ENCODE measurements at places on chromosomes 5 and 9.

GRCh38 chr5:35230038-35230611, at the start of gene PRLR:
TSS of gene PRLR (minus strand) at chr5:35230487. CDS start at chr5:35089620, 140,867 bp downstream.
- no peak for DNase-seq

- DNase-seq, result no peak
Observed at GRCh38 chr9:134627417-134628353, 13.9 kb upstream of the COL5A1 start.

DNA sequence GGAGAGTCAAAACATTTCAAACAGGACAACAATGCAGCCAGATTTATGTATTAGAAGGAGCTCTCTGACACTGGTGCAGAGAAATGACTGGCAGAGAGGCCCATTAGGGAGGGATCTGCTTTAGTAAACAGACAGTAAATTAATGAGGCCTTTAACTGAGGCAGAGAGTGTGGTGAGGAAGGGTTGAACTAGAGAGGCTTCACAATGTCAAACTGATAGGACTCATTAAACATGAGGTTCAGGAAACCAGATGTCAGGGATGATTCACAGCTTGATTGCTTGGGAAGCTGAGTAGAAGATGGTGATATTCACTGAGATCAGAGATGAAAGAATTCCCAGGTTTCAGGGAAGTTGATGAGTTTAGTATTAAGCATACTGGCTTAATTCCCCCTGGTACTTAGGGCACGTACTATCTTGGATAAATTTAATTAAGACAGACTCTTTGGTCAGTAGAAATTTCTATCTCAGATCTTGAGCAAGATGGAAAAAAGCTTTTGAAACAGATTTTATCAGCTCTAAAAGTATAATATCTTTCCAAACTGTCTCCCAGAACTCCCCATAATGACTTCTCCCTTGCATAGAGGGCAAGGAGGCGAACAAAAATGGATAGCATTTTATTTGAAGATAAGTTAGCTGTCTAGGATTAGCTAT, 8.6 kb upstream of the MUSK start:
- no peak for DNase-seq

DNA sequence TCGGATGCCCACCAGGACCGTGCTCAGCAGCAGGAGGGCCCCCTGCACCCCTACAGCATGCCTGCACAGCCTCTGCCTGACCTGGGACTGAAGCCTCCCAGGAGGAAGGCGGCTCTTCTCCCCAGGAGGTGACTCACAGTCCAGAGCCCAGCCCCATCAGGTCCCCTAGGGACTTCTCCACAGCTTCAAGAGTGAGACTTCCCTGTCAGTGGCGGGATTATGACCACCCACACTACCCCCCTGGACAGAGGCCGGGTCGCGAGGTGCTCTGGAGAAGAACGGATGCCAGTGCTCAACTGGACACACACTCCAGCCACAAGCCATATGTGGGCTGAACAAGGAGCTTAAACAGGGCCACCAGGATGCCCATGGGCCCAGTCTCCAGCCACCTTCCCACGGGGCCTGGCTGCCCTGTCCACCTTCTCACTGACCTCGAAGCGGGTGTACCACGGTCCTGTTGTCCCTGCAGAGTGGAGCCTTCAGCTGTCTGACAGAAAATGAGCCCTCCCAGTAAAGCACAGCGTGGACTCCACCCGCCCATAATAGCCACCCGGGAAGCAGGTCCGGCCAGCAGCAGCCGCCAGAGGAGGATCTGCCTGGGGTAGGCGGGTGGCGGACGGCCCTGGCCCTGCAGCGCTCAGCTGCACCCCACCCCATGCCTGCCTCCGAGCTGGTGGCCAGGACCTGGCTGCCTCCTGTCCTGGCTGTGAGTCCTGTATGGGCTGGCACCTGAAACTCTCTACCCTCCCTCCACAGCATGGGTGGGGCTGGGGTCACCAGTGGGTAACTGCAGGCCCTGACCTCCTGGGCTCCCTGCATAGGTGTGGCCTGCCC, 54.7 kb downstream of the SEMA4D start:
- DNase-seq, result no peak

DNA sequence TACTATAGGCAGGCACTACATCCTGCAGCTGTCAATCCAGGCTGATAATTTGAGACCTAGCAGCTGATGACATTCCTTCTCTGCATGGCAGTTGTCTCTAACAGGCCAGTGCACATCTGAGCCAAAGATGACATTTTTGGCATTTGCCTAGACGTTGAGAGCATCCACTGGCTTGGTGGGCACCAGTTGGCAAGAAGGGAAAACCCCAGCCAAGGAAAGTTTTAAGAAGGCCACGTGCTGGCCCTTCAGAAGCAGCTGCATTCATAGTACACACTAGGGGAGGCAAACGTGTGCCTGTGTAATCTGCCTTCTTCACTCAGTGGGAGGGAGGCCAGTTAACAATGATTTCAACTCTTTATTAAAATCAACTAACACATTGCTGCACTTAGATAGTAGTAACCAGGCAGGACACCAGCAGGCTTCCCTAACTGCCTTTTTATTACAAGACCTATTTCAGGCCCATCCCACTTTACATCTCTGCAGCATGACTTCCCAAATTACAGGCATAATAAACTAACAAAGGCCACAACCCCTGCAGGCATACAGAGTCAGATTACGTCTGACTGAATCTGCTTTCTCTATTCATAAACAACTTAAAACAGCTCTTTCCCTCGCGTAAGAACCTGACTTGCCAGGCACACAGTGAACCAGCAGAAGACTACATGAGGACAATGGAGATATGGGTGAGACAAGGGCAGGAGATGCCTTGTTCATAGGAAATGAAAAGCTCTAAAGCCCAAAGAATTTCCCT, 576.3 kb downstream of the PDE4D start:
- no peak for DNase-seq

- no peak for DNase-seq
Observed at GRCh38 chr5:159133041-159133741, 33.5 kb upstream of the EBF1 start.

DNA sequence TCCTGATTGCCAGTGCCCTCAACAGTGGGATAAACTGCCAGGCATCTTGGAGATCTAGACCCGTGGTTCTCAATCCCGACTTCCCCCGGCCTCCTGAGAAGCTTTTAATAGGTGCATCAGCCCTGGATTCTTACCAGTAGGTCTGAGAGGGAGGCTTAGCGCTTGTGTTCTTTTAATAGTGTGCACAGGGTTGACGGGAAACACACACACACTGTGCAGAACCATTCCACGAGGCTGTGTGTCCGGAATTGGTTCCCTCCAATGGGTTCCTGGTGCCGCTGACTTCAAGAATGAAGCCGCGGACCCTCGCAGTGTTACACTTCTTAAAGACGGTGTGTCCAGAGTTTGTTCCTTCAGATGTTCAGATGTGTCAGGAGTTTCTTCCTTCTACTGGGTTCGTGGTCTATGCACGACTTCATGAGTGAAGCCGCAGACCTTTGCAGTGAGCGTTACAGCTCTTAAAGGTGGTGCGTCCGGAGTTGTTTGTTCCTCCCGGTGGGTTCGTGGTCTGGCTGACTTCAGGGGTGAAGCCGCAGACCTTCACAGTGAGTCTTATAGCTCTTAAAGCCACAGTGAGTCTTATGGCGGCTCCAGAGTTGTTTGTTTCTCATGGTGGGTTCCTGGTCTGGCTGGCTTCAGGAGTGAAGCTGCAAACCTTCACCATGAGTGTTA, 46.6 kb upstream of the PRSS3 start:
- peak; percentile 37 for DNase-seq

- no peak for DNase-seq
Observed at GRCh38 chr5:134247428-134248224, 21.8 kb upstream of the PPP2CA start.

DNA sequence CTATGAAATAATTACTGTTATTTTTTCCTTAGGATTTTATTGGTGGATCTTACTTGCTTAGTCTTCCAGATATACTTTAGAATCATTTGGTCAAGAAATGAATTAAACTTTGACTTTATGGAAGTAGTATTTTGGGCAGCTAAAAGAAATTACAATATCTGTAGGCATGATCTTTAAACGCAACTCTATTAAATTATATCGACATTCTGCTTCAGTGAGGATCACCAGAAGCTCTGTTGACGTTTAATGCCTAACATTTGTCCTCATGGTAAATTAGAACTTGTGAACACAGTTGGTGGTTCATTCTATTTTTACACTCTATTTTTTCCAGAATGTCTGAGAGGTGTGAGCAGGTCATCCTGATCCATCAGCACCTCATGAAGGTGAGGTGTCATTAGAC, 211.6 kb downstream of the TMEM167A start:
- DNase-seq, result no peak

- DNase-seq, result no peak
Observed at GRCh38 chr9:99169982-99170761, 51.6 kb downstream of the ALG2 start.

- DNase-seq, result no peak
Observed at GRCh38 chr5:130868186-130868840, 296.7 kb downstream of the HINT1 start.

- DNase-seq, result no peak
Observed at GRCh38 chr5:149060325-149060724, 2.5 kb downstream of the SH3TC2 start.

DNA sequence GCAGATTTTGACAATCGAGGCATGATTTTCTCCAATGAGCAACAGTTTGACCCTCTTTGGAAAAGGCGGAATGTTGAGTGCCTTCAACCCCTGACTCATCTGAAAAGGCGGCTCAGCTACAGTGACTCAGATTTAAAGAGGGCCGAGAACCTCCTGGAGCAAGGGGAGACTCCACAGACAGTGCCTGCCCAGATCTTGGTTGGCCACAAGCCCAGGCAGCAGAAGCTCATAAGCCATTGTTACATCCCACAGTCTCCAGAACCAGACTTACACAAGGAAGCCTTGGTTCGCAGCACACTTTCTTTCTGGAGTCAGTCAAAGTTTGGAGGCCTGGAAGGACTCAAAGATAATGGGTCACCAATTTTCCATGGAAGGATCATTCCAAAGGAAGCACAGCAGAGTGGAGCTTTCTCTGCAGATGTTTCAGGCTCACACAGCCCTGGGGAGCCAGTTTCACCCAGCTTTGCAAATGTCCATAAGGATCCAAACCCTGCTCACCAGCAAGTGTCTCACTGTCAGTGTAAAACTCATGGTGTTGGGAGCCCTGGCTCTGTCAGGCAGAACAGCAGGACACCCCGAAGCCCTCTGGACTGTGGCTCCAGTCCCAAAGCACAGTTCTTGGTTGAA, 13.6 kb downstream of the PTPDC1 start:
- DNase-seq, result no peak

DNA sequence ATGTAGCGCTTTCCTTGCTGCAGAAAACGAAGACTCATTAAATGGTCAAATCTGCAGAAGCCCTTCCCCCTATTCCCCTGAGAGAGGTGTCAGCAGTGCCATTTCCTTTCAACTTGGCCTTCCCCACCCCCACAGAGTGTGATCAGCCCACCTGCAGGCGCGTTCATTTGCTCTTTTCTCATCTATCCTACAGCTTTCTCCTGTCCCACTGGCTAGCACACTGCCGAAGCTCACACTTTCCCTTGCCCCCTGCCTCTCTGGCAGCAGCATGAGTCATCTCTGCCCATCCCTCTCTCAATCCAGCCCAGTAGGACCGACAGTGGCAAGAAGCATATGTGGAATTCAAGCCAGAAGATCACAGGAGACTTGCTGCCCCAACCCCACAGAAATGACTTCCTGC, 213.8 kb downstream of the FAM114A2 start:
- DNase-seq, result no peak

DNA sequence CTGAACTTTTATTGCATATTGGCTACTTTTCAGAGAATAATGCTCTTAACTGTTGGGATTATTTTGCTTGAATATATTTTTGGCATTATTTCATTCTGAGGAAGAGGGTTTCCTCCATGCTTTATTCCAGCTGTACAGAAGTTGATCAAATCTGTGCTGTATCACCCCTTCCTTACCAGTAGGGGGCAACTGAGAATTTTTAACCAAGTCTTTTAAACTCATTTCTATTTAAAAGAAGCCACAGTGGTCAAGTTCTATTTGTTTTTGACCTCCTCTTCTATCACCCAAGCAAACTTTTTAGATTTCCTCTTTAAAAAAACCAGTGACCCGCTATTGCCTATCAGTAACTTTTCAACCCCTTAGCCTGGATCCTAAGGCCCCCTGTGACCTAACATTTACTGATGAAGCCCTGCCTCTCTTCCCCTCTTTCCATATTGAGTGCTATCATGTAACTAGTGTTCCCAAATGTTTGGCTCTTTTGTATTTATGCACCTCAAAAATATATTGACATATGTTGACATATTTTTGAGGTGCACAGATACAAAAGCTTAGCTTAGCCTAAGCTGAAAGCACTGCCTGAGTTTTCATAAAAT, 80.6 kb downstream of the FBXO4 start:
- DNase-seq, result no peak

GRCh38 chr5:139746691-139747582, 48.7 kb upstream of the PSD2 start:
- DNase-seq, result peak; percentile 74

- DNase-seq, result peak; percentile 30
Observed at GRCh38 chr9:131500939-131501541, 1.7 kb upstream of the POMT1 start.

- no peak for DNase-seq
Observed at GRCh38 chr9:79215821-79216220, 355.9 kb upstream of the TLE4 start.

- DNase-seq, result no peak
Observed at GRCh38 chr5:163260961-163261360, 176.4 kb upstream of the CCNG1 start.

GRCh38 chr9:2741441-2742158, 24.3 kb downstream of the KCNV2 start:
- DNase-seq, result no peak

- DNase-seq, result no peak
Observed at GRCh38 chr5:126924331-126925033, 105.9 kb downstream of the MARCHF3 start.

DNA sequence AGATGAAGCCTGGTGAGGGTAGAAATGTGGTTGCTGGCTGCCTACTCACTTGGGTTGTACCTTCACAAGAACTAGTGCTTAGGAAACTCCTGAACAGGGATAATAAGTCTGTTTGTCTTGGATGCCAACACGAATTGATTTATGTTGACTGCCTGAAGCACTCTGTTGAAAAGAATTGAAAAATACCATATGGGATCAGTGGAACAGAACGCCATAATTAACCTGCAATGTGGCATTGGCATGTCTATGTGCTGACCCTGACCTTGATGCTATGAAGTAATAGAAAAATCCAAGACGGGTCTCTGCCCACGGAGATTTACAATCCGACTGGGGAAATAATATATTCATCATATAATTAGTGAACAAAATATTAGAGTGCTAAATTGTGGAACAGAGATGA, 10.5 kb downstream of the LIX1 start:
- no peak for DNase-seq

DNA sequence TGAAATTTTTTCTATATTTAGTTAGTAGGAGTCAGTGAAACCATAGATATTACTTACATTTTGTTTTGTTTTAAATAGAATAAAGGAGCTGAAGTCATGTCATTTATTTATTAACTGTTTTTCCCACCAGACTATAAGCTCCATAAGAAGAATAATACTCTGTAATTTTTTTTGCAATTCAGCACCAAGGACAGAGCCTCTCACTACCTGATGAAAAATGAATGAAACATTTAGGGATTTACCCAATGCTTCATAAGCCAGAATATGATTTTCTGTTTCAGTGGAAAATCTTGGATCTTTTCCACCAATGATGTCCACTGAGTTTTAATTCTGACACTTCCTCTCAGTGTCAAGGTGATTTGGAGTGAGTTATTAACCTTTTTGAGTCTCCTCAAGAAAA, 624.9 kb upstream of the GRAMD2B start:
- no peak for DNase-seq
